ENCODE measurements at places on chromosomes 7 and 10.

- DNase-seq: no peak
Measured at GRCh38 chr10:132882069-132882951, 60.1 kb downstream of the CFAP46 start.

GRCh38 chr7:121212036-121212435, 116.8 kb upstream of the WNT16 start:
- no peak for DNase-seq

- DNase-seq: no peak
Measured at GRCh38 chr10:26391701-26392695, 46.1 kb upstream of the APBB1IP start.

- no peak for DNase-seq
Measured at GRCh38 chr7:104548861-104549260, 220.5 kb downstream of the LHFPL3 start.

- DNase-seq: no peak
Measured at GRCh38 chr10:109166935-109167334, 756.4 kb downstream of the XPNPEP1 start.

DNA sequence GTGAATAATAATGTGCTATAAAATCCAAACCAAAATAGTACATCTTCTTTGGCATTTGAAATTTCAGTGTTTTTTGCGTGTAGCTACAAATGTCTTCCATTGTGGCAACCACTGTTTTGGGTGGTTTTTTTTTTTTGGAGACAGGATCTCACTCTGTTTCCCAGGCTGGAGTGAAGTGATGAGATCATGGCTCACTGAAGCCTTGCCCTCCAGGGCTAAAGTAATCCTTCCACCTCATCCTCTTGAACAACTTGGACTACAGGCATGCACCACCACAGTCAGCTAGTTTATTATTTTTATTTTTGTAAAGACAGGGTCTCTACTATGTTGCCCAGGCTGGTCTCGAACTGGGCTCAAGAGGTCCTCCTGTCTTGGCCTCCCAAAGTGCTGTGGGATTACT, 455.1 kb downstream of the AUTS2 start:
- DNase-seq: no peak

DNA sequence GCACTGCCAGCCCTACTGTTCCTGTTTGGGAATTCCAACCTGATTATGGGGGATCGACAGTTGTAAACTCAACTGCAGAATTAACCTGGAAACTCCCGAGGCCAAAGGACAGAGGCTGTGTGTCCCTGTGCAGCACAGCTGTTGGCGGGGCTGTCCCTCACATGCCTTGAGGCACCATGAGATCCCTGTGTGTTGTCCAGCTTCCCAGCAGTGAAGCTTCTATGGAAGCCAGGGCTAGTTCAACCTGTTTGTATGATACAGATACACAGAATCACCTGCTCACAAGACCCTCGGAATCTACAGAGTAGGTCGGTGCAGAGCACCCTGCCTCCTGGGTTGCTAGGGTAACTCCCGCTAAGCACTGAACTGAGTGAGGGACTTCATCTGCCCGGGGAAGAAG, 61.0 kb upstream of the EFCAB10 start:
- no peak for DNase-seq

DNA sequence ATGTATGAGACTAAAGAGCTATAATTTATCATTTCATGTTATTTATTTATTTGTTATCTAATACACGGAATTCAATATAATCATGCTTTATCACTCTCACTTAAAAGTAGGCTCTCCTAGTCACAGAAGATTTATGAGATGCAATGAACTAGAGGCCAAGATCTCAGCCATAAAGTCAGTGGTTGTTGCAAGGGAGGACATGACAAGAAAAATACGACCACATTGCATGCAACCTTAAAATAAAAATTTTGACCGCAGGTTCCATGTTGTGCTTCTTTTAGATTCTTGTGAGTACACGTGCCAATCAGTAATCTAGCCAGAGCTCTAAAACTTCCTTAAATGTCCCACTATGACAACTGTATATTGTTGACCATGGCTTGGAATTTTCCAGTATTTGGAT, 75.9 kb upstream of the SP8 start:
- DNase-seq: no peak

- no peak for DNase-seq
Measured at GRCh38 chr10:2676455-2676854, 390.9 kb upstream of the PFKP start.

GRCh38 chr7:66535414-66536329, 93.0 kb upstream of the KCTD7 start:
- no peak for DNase-seq

DNA sequence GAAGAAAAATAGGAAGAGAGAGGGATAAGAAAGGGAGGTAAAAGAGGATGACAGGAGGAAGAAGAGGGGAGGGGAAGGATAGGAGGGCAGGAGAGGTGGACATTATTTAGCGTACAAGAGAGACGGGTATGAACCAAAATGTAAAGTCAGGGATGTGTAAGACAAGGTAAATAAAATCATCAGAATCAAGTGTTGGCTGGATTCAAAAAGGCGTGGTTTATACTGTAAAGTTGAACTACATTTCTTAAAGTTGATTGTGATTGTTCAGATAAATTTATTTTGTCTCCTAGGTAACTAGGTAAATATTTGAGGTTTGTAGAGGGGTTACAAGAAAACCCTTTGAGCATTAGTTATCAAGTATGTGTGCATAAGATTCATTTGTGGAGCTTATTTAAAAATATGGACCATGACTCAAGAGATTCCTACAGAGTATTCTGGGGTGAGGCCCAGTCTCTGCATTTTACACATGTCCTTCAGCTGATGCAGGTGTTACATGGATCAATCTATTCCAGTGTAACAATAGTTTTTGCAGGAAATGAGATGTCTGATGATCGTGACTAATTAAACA, 512.1 kb upstream of the MBL2 start:
- no peak for DNase-seq

GRCh38 chr10:86090807-86091206, 275.8 kb downstream of the GRID1 start:
- no peak for DNase-seq

DNA sequence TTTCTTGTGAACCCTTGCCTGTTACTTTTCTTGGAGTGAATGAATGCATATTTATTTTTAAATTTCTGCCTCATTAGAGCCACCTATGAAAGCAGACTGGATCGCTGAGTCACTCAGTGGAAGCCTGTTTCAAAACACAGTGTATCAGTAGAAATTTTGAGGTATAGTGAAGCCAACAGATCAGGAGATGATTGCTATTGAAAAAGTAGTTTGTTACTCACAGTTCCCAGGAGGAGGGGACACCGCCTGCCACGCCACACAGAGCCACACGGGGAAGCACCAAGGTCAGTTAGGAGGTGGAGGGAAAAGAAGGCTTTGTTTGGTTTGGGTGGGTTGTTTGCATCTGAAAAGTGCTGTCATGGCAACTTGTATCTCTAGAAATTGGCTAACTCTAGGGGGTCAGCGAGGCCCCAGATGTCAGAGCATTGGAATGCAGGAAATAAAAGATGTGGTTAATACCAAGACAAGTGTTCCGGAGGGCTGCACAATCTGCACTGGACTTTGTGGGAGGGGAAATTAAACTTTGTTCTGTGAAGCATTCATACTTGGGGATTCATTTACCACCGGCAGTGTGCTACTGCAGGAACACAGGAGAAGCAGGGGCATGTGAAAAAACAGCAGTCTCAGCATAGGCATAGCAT, 106.4 kb upstream of the SDK1 start:
- DNase-seq: no peak

- DNase-seq: no peak
Measured at GRCh38 chr10:114519306-114519669, 115.0 kb upstream of the AFAP1L2 start.

DNA sequence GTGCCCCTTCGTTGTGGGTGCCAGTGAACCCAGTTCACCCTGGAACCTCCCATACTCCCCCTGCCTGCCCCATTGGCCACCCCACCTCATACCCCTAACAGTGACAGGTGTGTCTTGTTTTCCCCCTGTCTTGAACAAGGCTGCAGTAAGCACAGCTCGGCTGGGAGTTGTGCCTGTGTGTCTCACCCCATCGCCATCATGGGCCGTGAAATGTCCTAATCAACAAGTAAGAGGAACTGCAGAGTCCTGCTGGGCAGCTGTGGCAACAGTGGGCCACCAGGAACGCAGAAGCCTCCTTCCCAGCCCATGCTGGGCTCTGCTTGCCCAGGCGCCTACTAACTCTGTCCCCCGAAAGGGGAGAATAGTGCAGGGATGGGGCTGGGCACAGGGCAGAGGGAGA, 91.6 kb downstream of the C10orf105 start:
- no peak for DNase-seq

GRCh38 chr7:131563918-131564317, 7.5 kb upstream of the PODXL start:
- DNase-seq: no peak

- DNase-seq: no peak
Measured at GRCh38 chr10:6275022-6275997, 72.6 kb downstream of the PFKFB3 start.

- DNase-seq: no peak
Measured at GRCh38 chr7:36408589-36408988, 18.9 kb downstream of the ANLN start.
